ENCODE measurements at places on chromosomes 16 and 17.

DNA sequence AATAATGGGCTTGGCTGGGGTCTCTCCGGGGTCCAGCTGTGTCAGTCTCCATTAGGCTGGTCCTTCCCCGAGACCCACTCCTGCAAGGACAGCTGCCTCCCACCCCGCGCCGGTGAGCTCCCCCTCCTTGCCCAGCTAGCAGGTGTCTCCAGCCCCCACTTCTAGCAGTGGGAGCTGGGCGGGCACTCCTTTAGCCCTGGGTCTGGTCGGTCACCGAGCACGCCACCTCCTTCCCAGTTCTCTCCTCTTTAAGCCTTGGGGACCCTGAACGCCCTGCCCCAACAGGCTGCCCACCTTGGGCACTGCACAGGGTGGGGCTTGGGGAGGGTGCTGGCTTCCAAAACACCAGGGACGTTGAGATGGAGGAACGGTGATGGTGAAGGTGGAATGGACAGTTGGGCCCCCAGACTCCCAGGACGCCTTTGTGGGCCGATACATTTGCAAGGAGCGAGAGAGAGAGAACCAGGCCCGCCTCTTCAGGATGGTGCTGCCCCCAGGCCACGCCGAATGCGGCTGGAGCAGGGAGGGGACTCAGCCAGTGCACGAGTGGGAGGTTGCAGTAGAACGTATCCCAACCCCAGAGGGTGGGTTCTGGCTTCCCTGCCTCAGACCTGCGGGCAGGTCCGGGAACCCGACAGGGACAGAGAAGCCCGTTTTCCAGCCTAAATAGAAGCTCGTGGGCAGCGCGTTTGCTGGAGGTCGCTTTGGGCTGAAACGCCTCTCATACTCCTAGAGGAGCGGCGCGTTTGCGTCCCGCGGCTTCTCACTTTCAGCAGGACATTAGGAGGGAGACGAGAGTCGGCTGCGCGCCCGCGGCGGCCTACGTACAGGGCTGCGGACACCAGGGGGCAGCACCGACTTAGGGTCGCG, 10.7 kb downstream of the TBX2 start:
- peak; percentile 68 for DNase-seq

- DNase-seq, result peak; percentile 62
These were observed 707 bp downstream of the NUFIP2 start for GRCh38 chr17:29292992-29293889.

GRCh38 chr17:4903051-4903818, at the start of gene CHRNE:
Gene CHRNE (minus strand): TSS chr17:4903098. CDS start chr17:4903063, 35 bp downstream.
- peak; percentile 68 for DNase-seq

DNA sequence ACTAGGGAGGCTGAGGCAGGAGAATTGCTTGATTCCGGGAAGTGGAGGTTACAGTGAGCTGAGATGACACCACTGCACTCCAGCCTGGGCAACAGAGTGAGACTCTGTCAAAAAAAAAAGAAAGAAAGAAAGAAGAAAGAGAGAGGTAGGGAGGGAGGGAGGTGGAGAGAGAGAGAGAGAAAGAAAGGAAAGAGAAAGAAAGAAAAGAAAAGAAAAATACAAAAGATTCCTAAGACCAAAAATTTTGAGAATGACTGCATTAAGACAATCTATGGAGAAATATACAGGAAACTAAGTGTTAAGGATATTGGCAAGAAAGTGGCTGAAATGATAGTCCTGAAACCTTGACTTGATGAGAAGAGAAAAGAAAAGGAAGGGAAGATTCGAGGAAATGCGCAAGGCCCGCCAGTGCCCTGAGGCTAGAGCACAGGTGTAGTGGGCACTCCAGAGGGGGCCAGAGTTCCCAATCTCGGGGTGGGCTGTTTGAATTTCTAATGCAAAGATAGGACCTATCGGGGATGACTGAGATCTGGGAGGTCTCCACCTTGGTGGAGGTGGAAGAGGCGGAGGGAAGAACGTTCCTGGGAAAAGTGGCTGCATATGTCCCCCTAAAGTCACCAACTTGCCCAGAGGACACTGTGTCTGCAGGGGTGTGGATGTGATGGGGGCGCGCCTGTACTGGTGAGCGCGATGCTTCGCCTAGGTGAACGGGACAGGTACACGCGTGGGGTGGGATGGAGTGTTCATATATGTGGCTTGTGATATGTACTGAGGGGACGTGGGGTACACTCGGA, 654 bp upstream of the SCNN1B start:
- DNase-seq, result no peak

DNA sequence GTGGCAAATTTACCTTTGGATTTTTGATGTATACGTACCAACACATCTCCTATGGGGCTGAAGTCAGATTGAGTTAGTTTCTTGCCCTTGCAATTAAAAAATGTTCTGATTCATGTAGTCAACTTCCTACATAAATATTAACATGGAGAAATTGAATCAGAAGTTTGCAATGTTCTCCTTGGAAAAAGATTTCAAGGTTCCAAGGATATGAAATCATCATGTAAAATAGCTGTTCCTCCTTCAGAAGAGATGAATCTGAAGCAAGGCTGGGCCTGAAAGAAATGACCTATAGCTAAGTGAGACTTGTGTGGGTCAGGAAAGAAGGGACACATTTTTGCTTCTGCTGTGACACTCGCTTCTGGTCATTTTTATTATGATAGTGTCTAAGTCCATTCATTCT, 131.7 kb downstream of the RGS9 start:
- DNase-seq, result no peak

DNA sequence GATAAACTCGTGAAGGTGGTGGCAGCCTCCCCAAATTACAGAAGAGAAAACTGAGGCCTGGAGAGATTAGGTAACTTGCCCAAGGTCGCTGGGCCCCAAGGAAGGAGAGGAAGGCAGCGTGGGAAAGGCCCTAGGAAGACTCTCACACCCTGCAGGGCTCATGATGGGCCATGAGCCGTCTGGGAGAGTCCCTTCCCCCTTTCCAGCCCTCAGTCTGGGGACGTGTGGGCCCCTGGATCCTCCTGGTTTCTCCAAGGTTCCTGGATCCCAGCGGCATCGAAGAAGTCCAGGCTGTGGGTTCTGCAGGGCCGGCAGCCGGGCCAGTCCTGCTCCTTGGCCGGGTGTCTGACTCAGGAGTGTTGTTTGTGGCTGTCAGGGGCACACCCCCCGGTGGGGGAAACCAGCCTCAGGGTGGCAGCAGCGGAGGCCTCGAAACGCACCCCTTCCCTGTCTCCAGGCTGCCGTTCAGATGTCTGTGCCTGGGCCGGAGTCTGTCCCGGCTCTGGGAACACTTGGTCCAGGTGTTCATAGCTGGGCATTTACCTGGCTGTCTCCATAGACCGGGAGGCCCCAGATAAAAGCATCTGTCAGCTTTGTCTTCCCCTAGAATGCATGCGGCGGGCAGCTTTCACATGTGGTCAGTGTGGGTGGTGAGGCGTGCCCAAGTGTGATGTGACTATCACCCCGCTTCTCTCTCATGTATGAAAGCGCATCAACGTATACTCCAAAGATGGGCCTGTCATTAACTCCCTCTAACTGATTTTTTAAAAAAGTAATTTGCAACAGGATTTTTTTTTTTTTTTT, 3.7 kb upstream of the RAP1GAP2 start:
- DNase-seq, result no peak

DNA sequence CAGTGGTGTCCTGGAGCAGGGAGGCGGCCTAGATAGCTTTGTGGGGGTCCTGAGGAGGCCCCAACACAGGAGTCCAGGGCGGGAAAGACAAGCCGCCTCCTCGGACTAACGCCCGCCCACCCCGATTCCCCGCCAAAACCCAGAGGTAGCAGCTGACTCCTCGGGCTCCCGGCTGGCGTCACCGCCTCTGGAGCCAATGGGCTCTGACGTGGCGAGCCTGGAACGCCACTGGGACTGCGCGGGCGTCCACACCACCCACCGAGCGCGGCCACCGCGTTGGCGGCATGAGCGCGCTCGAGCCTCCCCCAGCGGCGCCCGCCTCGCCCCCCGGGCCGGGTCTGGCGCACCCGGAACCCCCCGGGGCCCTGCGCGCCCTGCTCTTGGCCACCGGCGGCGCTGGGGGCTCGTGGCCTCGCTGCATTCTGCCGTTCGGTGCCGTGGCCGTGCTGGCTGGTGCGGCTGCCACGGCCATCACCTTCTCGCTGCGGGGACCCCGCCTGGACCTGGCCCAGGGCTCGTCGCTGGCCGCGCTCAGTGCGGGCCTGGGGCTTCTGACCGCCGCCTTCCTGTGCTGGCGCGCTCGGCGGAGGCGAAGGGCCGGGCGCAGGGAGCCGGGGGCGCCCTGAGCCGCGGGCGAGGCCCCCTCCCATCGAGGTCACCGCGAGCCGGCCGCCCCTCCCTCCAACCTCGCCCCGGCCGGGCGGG, 3.4 kb upstream of the NTN3 start:
- DNase-seq, result peak; percentile 85

DNA sequence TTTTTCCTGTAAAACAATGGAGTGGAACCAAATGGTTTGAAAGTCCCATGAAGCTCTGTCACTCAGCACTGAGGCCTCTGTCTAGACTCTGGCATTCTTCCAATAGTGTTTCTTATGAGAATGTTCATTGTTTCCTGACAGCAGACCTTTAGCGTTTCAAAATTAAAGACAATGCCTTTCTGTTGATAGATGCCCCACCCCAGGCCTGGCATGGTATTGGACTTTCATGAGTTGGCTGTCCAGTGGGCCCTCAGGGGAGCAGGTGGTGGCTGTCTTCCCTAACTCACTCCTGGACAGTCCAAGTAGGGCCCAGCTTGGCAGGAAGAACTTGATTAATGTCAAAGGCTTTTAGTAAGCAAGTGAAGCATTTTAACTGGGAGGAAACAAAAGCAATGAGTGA, 186.5 kb upstream of the CCL2 start:
- DNase-seq, result no peak

- DNase-seq, result peak; percentile 50
These were observed 55.9 kb downstream of the MYO18A start for GRCh38 chr17:29124135-29124924.

- DNase-seq, result no peak
These were observed 48.4 kb upstream of the PABPN1L start for GRCh38 chr16:88914750-88915368.

DNA sequence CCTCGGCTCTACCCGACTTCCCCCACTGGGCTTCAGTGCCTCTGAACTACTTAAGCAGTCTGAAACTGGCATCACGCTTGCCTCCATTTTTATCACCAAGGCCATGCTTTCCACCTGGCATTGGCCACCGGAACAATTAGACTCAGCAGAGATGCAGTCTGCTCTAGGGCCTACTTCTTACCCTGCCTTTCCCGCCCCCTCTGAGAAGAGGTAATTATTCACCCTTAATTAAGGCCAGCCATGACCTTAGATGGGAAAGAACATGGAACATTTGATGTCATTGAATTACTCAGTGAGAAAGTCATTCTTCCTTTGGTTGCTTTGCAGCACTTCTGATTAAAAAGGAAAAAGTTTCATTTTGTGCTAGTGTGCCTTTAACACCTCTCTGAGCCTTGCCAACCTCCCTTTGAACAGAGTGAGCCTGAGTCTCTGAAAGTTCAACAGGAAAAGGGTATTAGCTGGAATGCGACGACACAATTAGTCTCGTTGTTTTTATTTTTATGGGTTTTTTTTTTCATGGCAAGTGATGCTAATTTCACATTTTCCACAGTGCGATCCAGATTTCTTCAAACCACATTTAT, 60.9 kb upstream of the TNRC6A start:
- no peak for DNase-seq

DNA sequence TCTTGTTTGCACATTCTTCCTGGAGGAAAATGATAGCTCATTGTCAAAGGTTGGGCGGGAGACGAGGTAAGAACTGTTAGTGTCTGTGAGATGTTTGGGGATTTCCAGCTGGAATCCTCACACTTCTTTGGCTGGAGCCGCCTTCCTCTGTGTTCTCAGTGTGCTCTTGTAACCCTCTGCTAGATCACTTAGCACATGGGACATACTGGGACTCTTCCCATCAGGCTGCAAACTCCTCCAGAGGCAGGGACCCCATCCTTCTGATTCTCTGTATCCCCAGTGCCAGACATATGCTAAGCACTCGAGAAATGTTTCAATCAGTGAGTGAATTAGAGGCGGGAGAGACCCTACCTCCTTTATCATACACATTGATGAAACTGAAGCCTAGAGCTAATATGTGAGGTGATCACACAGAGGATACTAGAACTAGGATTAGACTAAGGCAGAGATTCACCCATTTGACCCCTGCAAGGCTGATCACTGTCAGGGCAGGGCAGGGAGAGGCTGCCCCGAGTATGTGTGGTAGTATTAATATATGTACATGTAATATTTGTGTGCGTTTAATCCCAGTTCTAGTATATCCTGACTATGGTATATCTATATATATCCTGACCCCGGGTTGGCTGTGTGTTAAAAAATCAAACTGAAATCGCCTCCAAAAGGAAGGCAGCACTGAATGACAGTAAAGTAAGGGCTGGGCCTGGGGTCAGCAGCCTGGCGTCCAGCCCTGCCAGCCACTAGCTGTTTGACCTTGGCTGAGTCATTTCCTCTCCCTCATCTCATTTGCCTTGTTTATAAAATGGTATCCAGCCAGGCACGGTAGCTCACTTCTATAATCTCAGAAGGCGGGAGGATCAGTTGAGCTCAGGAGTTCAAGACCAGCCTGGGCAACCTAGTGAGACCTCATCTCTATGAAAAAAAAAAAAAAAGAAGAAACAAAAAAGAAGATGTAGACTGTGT, 75.5 kb upstream of the TBX2 start:
- DNase-seq, result no peak

DNA sequence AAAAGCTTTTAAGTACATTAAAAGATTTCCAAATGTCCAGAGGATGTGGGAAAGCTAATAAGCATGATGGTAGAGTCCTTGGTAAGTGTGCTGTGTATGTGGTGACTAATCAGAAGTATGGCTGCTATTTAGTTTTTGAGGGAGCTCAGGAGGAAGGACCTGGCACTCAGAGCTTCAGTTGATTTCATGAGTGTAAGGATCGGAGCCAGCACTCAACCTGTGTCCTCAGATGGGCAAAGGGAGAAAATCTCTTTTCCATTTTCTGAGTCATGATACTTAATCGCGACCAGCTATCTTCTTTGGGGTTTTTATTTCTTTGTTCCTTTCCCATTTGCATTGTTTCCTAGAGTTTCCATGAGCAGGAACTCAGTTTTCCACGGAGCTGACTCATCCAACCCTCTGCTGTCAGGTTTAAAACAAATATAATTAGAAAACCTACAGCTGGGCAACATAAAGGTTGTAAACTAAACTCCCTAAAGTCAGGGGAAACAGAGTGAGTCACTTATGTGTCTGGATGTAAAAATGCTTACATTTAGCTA, 125.4 kb downstream of the MAP2K6 start:
- no peak for DNase-seq

DNA sequence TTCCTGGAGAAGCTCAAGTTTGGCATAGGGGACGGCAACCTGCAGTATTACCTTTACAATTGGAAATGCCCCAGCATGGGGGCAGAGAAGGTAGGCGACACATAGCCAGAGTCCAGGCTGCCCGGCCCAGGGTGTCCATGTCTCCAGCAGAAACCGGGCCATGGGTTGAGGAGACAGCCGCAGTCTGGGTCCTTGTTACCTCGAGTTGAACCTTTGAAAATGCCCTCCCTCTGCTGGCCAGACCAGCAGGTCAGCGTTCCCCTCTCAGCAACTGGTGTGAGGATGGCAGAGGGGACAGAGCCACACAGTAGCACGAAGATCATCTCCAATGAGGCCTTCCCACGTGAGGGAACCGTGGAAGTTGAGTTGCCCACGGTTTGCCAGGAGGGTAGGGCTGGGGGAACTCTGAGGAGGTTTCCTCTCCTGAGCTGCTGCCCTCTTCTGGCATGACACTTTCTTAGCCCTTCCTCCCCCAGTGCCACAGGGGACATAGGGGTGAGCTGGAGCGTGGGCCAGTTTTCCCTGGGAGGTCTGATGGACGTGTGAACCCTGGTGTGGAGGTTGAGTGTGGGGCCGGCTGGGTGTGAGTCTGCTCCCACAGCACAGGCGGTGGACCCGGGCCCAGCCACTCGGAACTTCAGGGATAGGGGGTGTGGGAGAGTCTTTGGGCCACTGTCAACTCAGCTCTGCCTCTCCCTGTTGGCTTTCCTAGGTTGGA, 27.2 kb downstream of the PLCD3 start:
- DNase-seq, result no peak

All from BE2C (cell line).